ENCODE measurements at places on chromosomes 11 and 22. TPM values are rescaled to one million over a fixed set of nuclear protein-coding genes. Genes with fewer than 3 reads are reported as not detected.

Gene TPBGL
- 0.15 TPM for total RNA-seq

Gene TUT1
- total RNA-seq: 24.7 TPM

Gene KMT2A
- total RNA-seq: 116 TPM

Gene VPS37C
- 5.6 TPM for total RNA-seq

Gene NTM
- not detected for total RNA-seq

Gene CDCA5
- total RNA-seq: 147 TPM

Gene C11orf21
- 28.3 TPM for total RNA-seq

Gene USH1C
- not detected for total RNA-seq

Gene RTN4RL2
- not detected for total RNA-seq

Gene CARD16
- 92.0 TPM for total RNA-seq

Gene MS4A3
- total RNA-seq: not detected

Gene MYOD1
- not detected for total RNA-seq

Gene SYCE3
- 0.76 TPM for total RNA-seq

Gene OR6A2
- total RNA-seq: not detected

Gene CLTCL1
- 0.68 TPM for total RNA-seq

- peak; percentile 70 for DNase-seq
These were observed 5.2 kb upstream of the BID start for GRCh38 chr22:17779286-17780115.

DNA sequence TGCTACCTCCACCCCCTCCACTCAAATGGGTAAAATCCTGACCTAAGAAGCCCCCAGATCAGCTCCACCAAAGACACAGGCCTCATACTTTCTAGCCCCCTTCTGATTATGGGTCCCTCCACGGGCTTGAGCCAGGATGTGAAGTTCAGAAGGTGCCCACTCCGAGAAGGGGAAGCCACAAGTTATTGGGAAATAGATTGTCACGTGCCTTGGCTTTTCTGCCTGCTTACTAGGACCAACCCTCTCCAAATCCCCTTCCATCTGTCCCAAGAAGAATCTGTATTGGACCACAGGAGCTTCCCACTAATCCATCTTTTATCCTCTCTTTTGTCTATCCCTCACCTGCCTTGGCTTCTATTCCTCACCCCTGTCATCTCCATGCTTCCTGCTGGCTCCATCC lies 3.0 kb upstream of the NRGN start:
- DNase-seq: no peak

GRCh38 chr22:40452730-40453487 lies 82.5 kb downstream of the SGSM3 start:
- no peak for DNase-seq

GRCh38 chr11:128345316-128345715 lies 242.0 kb downstream of the ETS1 start:
- no peak for DNase-seq

DNA sequence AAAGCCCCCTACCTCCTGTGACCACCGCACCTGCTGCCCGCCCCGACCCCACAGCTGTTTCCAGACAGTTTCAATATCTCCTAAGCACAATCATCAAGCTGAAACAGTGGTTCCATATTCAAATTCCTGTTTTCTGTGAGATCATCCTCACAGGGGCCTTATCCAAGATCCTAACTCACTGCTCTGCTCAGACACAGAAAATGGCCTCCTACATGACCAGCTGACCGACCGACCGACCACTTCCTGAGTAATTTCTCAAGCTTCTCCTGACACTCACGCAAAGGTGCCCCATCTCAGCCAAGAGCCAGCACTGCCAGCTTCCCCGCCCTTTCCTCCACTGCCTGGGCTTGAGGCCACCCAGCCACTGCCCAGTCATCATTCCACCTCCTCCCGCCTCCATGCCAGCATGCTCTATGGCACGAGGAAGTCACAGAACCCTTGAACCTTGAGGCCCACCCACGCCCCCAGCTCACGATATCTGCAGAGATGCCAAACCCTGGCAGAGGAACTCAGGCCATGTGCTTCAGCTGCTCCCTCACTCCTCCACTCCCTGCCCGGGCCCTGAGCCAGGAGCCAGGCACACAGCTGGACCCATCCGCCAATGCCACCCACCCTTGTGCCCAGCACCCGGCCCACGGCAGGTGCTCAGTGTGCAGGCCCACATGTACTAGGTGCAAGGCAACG lies 14.0 kb downstream of the KIAA0930 start:
- DNase-seq: no peak

DNA sequence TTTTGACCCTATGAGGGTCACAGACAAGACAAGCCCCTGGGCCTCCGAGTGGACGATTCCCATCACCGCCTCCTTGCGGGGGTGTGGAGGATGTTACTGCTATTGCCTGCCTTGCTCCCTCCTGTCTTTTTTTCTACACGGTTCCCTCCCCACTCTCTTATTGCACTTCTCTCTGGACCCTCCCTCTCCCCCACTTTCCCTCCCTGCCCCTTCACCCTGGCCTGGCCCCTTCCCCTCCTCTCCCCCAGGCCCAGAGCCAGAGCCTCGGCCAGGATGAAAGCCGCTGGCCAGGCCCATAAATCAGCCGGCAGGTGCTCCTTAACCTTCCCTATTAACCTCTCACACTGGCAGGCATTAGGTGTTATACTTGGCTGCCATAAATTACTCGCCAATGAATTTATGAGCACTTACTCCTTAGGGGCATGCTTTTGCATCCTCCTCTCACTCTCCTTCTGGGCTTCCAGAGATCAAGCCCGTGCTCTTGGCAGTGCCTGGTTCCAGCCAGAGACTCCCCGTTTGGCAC lies 18.3 kb upstream of the ALX4 start:
- DNase-seq: no peak

- DNase-seq: no peak
These were observed 10.2 kb downstream of the TMEM121B start for GRCh38 chr22:17110791-17111550.

DNA sequence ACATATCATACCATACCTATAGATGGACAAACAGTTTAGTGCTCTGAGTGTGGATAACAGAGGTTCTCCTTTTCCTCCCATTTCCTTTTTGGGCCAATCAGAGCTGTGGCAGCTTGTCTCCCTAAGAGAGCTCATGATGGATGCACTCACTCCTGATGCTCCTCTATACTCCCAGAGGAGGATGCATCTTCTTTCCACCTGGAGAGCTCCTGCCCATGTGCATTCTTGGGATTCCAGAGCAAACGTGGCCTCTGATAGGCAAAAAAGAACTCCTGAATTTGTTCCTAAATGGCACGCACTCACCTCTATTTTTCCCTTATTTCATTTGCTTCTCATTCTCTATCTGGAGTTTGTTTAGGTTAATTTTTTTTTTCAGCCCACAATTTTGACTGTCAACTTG lies 2.9 kb downstream of the MRGPRX3 start:
- no peak for DNase-seq

DNA sequence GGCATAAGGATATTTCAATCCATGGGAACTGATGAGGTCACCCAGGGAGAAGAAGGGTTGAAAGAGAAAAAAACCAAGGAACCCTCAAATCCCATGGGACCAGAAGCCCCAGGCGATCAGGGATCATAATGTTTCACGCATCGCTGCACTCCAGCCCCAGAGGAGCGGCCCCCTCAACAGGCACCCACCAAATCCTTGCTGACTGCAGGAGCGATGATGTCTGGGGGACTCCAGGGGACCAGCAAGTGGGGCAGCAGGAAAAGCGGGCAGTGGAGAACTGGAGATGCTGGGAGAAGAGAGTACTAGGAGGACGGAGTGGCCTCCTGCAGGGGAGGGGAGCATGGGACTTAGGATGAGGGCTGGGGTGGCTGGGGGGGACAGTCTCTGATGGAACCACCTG lies 47.7 kb upstream of the LINC01488 start:
- DNase-seq: no peak

GRCh38 chr11:77167111-77167626 lies 39.1 kb downstream of the MYO7A start:
- no peak for DNase-seq

DNA sequence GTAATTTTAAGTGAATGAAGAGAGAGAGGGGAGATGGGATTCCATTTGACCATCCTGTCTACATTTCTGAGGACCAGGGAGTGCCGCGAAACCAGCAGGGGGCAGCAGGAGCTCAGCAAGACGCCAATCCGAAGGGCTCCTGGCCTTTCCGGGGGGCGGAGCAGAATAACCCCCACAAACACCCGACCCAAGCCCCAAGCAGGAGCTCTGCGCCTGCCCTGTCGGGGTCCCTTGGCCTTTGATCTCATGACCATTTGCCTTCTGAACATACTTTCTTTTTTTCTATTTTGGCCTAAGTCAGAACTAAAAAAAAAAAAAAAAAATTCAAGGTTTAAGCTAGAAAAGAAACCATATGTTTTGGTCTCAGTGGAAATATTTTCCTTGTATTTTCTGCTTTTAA lies 21.9 kb upstream of the SCN2B start:
- peak; percentile 92 for DNase-seq

- DNase-seq: no peak
These were observed 97.3 kb downstream of the GUCY1A2 start for GRCh38 chr11:106920899-106921509.

GRCh38 chr11:58177409-58178054 lies 11.3 kb upstream of the OR9Q2 start:
- DNase-seq: no peak

DNA sequence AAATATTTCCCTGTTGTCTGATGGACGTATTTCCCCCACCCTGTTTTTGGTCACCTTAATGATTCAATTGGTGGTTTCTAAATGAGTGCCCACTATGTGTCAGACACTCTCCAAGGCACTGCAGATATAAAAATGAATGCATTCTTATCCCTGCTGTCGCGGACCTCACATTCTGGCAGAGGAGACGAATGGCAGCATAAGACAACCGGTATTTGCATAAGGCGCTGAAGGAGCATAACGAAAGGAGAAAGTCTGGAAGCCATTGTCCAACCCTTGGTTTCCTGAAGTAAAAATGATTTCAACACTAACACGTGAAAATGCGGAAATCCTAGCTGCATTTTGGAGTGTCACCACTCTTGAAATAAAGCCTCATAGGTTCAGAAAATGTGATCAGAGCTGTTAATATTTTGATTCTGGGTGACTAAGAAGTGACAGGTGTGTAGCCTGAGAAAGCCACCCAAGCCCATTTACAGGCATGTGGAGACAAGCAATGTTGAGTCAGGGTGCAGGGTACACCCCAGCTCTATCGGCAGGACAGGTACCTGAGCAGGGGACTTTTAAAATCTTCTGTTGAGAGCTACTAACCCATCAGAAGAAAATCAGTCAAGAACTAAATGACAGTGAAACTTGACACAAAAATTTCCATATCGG lies 10.1 kb upstream of the GAB2 start:
- no peak for DNase-seq

DNA sequence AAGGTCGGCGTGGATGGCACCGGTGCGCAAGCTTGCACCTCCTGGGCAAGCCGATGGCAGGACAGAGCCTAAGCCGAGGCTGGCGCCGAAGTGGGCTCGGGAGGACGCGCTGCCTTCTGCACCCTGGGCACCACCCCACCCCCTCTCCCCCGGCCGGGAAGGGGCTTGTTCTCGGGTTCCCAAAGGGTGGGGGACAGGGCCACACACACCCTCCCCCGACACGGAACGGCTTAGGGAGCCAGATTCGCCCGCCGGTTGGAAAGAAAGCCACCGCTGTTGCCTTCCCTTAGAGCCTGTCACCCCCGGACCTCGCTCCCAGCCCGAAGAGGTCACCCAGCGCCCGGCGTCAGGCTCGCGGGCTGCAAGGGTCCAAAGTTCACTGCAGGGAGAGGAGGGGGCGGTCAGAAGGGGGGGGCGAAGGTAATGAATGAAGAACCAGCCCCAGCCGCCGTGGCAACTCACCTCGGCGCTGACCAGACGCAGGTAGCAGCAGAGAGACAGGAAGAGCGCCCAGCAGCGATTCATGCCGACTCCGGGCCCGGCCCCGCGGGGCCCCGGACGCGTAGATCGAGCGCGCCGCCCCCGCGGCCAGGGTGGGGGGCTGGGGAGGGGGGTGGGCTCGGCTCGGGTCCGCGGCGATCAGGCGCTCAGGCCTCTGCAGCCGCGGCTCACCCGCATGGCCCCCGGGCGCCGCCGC lies 1.2 kb downstream of the PDGFB start:
- no peak for DNase-seq

- DNase-seq: no peak
These were observed 240.3 kb downstream of the TENM4 start for GRCh38 chr11:79200398-79201070.

DNA sequence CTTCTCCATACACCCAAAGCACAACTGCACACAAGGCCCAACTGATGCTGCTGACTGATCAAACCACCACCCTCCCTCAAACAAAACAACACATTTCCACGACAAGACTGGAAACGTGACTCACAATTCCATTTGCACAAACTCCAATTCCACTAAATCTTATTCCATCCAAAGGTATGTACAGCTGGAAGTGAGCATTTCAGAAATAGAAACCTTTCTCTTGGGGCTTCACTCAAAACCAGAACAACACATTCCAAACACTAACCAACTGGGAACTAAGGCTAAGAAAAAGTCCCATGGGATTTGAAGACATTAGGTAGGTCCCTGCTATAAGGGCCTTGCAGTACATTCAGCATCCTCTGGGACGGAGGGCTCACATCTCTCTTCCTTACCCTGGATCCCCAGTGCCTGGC lies 19.6 kb downstream of the MORC2 start:
- DNase-seq: no peak

DNA sequence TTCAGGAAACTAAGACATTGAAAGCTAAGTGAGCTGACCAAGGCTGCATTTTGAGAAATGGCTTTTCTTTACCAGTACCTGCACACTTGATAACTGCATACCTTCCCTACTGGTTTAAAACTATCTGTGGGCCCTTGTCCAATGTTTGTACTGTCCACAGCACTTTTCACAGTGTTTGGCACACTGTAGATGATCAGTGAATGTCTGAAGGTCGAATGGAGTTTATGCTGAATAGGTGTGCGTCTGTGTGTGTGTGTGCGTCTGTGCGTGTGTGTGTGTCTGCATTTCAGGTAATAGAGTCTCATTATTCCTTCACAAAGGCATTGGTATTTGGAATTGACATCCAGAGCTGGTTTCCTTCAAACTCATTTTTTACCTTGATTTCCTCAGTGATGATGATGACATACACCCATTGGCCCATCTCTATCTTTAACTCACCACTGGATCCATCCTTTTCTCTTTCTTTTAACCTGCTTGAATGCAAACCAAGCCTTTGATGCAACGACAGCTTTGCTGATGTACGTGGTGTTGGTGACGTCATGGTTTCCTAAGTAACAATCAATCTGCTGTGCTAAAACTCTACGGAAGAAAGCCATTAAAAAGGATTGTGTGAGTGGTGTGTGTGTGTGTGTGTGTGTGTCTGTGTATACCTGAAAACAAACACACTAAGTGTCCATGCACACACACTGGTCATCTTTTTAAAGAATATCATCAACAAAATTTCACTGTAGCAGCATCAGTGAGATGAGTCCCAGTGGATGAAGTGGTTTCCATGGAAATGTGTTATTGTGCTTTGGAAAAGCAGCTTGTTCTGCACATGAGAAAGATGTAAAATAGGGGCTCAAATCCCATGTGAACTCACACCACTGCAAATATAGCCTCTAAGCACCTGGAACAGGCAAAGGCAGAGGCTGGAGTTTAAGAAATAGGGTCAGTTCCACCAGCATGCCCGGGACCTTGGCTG lies 490.2 kb upstream of the B3GAT1 start:
- DNase-seq: no peak

- no peak for DNase-seq
These were observed 115.4 kb upstream of the NAV2 start for GRCh38 chr11:19597206-19597605.

GRCh38 chr11:134636071-134636470 lies 224.0 kb upstream of the B3GAT1 start:
- DNase-seq: no peak

- DNase-seq: no peak
These were observed 2.4 kb downstream of the ATF4 start for GRCh38 chr22:39522567-39523300.

GRCh38 chr11:73156114-73156513 lies 14.0 kb upstream of the FCHSD2 start:
- DNase-seq: no peak

GRCh38 chr22:46083383-46084350 lies 66.7 kb upstream of the PPARA start:
- DNase-seq: no peak
